ENCODE measurements at places on chromosomes 6 and 20.

DNA sequence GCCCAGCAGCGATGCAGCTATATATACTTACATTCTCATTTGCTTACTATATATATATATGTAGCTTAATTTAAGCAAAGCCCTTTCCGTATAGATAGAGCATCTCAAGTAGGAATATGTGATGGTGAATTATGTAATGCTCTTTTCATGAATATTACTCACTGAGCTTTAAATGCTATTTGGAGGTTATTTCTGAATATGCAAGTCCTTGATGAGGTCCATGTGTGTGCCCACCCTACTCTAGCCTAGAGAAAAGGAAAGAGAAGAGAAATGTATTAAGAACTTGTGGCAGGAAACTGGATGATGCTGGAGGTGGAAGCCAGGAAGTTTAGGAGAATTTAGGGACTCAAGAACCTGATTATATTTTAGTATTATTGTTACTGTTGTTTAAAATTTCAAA lies 63.2 kb downstream of the PHACTR1 start:
- no peak for DNase-seq

DNA sequence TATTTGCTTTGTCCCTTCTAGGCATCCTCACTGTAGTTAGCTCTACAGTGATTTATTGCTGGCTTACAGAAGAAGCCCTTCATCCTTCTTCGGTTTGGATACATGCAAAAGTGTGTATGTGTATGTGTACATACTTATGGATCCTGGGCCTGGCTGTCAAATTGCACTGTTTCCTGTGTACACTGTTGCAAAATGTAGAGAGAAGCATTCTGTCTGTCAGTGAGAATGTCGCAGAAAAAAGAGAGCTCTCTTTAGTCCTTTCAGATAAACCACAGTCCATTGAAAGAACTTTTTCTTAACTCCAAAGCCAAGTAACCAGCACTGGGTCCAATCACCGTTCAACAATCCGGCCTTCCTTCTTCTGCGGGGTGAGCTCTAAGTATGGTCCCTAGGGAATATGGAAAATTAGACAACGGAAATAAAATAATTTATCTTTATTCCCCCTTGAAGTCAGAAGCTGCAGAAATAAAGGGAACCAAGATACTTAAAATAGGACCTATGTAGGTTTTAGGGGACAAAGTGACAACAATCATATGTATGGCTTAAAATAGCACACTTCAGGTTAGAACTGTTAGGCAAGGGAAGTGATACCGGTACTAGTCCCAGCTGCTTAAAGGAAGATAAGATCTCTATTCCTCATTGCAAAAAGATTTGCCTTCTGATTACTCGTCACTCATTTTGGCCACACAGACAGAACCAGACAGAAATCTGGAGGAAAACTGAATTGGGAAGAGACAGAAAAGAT lies 107.0 kb downstream of the CD83 start:
- no peak for DNase-seq

DNA sequence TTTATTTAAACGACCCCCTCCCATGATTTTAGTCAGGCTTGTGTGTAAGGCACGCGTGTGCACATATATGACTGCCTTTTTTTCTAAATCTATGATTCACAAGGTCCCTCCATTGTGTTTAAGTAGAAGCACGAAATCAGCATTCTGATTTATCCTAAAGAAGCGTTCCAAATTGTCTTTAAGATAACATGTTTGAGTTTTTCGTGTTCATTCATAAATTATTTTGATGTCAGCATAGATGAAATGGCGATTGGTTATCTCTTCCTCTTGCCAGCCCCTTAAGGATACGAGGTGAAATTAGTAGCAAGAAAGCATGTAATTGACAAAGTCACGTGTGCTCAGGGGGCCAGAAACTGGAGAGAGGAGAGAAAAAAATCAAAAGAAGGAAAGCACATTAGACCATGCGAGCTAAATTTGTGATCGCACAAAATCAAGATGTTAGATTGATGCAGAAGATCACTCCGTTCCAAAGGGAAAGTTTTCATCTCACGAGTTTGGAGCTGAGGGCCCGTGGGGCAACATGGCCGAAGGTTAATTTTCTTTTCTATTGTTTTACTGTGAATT lies at the start of gene LIN28B:
LIN28B (plus strand) TSS at position 377 of the 564 bp plus-strand sequence; CDS start at position 521, 144 bp downstream.
- no peak for DNase-seq

- no peak for DNase-seq
These were observed 431.1 kb downstream of the NKAIN2 start for GRCh38 chr6:124234801-124235200.

DNA sequence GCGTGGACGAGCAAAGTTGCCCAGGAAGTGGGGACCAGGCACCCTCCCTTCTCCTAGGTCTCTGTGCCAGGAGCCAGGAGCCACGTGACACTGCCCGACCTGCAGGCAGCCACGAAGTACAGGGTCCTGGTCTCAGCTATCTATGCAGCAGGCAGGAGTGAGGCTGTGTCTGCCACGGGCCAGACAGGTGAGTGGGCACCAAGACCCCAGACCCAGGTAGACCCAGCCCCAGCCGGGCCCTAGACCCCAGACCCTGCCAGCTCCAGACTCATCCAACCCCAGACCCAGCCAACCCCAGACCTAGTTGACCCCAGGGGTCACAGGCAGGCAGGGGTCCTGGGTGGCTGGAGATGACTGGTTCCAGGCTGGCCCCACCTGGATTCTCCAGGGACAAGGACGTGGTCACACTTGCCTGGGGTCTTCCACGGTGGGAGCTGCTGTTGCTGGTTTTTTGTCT lies 21.1 kb downstream of the COL20A1 start:
- DNase-seq = no peak

Data from NCI-H510A (cell line).